ENCODE measurements at places on chromosomes 2 and 18. TPM values are rescaled to one million over a fixed set of nuclear protein-coding genes. Genes with fewer than 3 reads are reported as not detected.

- no peak overlapping the region for H3K4me3 ChIP-seq
- H3K27ac ChIP-seq = no peak overlapping the region
- no peak for DNase-seq
Observed at GRCh38 chr18:47844828-47845498, 85.5 kb downstream of the SMAD2 start.

DNA sequence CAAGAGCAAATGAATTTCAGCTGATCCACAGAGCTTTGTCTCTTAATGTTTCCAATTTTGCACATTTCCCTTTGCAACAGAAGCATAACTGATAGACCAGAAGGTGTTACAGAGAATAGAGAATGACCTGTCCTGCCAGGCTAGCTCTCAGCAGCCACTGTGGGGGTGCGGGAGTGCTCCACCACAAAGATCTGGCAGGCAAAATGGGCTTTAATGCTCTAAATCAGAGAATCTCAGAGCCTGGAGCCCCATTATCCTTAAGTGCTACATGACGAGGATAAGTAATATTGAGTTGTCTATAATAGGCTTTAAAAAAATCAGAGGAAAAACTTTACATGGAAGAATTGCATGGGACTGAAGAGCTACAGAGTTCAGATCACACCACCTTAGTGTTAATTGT is 245.7 kb downstream of the PDE11A start:
- no peak for DNase-seq
- H3K27me3 ChIP-seq = no peaks in the 10 kb centered on the region
- H3K27ac ChIP-seq = no peak overlapping the region
- no peak overlapping the region for H3K4me3 ChIP-seq
- no peaks in the 10 kb centered on the region for H3K4me1 ChIP-seq

- no peak for DNase-seq
- no peak overlapping the region for H3K4me3 ChIP-seq
- no peaks in the 10 kb centered on the region for H3K36me3 ChIP-seq
- no peaks in the 10 kb centered on the region for H3K4me1 ChIP-seq
- no peak overlapping the region for H3K27ac ChIP-seq
Observed at GRCh38 chr2:15980605-15981098, 40.3 kb downstream of the MYCN start.

- H3K4me1 ChIP-seq = peaks cover 42% of the 10 kb centered on the region
- H3K36me3 ChIP-seq = no peaks in the 10 kb centered on the region
- H3K27me3 ChIP-seq = no peaks in the 10 kb centered on the region
Observed at GRCh38 chr2:120934574-120935338, 199.1 kb downstream of the GLI2 start.

DNA sequence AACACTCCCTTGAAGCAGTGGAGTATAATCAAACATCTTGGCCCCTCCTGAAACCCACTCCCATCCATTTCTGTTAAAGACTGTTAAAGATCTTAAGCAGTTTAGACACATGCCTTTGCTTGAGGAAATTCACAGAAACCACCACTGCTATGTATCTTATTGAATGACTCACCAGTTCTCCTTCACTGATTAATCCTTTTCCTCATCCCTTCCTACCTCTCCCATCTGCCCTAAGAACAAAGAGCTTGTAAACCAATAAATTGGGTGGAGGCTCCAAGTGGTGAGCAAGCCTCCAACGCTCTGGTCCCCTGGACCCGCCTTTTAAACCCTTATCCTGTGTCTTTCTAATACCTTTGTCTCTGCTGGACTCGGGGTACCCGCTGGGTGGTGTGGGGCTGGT is 746.1 kb downstream of the LRP1B start:
- no peak overlapping the region for H3K27ac ChIP-seq
- H3K4me3 ChIP-seq = no peak overlapping the region

GRCh38 chr2:25098056-25098455 is 56.2 kb downstream of the EFR3B start:
- no peak overlapping the region for H3K27ac ChIP-seq
- H3K4me1 ChIP-seq = peaks cover 7% of the 10 kb centered on the region
- no peak for DNase-seq
- no peaks in the 10 kb centered on the region for H3K36me3 ChIP-seq
- H3K27me3 ChIP-seq = no peaks in the 10 kb centered on the region

- no peak for DNase-seq
- H3K4me3 ChIP-seq = no peak overlapping the region
- no peaks in the 10 kb centered on the region for H3K36me3 ChIP-seq
- no peaks in the 10 kb centered on the region for H3K27me3 ChIP-seq
- H3K4me1 ChIP-seq = no peaks in the 10 kb centered on the region
Observed at GRCh38 chr2:196238836-196239380, 67.5 kb upstream of the STK17B start.

- H3K27ac ChIP-seq = no peak overlapping the region
- H3K4me1 ChIP-seq = no peaks in the 10 kb centered on the region
- H3K36me3 ChIP-seq = no peaks in the 10 kb centered on the region
- H3K4me3 ChIP-seq = no peak overlapping the region
- H3K27me3 ChIP-seq = no peaks in the 10 kb centered on the region
- DNase-seq = no peak
Observed at GRCh38 chr18:37669991-37670534, 104.5 kb upstream of the CELF4 start.

DNA sequence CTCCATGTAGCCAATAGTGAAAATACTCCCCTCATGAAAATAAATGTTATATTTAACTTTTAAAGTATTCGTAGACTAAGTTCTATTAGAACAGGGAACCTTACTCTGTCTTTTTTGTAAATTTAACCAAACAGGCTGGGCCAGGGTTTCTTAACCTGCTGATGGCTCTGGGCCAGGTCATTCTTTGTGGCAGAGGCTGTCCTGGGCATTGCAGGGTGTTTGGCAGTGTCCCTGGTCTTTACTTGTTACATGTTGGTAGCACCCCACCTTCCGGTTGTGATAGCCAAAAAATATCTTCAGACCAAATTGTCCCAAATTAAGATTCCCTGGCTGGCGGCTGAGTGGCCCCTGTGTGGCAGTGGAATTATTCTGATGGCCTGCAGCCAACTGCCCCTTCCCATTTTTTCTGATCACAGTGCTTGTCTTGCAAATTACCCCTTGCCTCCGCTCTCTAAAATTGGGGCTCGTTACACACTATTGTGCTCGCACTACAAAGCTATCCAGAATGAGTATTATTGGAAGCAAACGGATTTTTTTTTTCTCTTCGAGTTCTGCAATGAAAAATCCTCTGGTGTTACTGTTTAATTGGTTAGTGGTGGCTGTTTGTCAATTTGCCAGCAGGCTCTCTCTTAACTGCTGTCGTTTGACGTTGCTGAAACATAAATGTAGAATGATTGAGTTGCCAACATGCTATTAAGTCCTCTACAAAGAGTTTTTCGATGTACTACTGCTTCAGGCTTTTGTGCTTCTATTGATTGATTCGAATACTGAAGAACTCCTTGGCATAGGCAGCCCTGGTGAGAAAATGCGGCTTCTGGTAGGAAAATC is 216.9 kb downstream of the SH3RF3 start:
- no peak overlapping the region for H3K4me3 ChIP-seq
- no peaks in the 10 kb centered on the region for H3K27me3 ChIP-seq
- no peak overlapping the region for H3K27ac ChIP-seq

GRCh38 chr2:203418271-203418670 is 90.1 kb downstream of the ABI2 start:
- no peak overlapping the region for H3K4me3 ChIP-seq
- no peak overlapping the region for H3K27ac ChIP-seq
- no peaks in the 10 kb centered on the region for H3K27me3 ChIP-seq

GRCh38 chr18:62085756-62086155 is 101.1 kb downstream of the PIGN start:
- H3K4me1 ChIP-seq = no peaks in the 10 kb centered on the region
- no peak overlapping the region for H3K27ac ChIP-seq
- no peak for DNase-seq
- no peaks in the 10 kb centered on the region for H3K36me3 ChIP-seq
- no peaks in the 10 kb centered on the region for H3K27me3 ChIP-seq
- H3K4me3 ChIP-seq = no peak overlapping the region

DNA sequence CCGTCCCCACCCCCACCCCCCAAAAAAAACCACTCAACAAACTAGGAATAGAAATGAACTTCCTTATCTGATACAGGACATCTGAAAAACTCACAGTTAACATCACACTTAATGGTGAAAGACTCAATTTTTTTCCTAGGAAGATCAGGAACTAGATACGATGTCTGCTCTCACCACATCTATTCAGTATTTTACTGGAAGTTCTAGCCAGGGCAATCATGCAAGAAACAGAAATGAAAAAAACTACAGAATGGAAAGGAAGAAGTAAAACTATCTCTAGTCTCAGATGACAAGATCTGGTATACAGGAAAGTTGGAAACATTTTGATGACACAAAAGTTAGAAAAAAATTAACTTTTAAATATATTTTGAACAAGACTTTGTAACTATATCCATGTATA is 114.4 kb upstream of the FZD5 start:
- no peaks in the 10 kb centered on the region for H3K27me3 ChIP-seq
- no peaks in the 10 kb centered on the region for H3K4me1 ChIP-seq
- DNase-seq = no peak
- H3K27ac ChIP-seq = no peak overlapping the region

- no peaks in the 10 kb centered on the region for H3K27me3 ChIP-seq
- H3K4me1 ChIP-seq = no peaks in the 10 kb centered on the region
- H3K4me3 ChIP-seq = no peak overlapping the region
- H3K36me3 ChIP-seq = no peaks in the 10 kb centered on the region
- no peak for DNase-seq
Observed at GRCh38 chr18:63508596-63508995, 31.8 kb downstream of the SERPINB5 start.

DNA sequence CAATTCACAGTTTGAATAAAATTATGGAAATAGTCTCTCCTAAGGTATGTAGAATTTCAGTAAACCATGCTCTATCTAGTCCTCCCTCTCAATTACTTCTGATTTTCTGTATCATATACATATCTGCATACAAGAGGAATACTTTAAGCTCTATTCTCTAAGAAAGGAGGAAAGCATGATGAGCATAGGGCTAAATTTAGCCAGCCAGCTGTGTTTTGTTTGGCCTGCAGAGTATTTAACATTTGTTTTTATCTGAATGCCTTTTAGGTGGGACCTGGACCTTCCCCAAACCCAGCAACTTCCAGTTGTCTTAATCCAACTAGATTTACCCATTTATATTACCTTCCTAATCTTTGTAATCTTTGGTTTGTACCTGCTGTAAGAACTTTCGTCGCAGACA is 42.2 kb upstream of the FAM117B start:
- peaks cover 2% of the 10 kb centered on the region for H3K4me1 ChIP-seq
- H3K36me3 ChIP-seq = no peaks in the 10 kb centered on the region
- H3K4me3 ChIP-seq = no peak overlapping the region
- DNase-seq = no peak

DNA sequence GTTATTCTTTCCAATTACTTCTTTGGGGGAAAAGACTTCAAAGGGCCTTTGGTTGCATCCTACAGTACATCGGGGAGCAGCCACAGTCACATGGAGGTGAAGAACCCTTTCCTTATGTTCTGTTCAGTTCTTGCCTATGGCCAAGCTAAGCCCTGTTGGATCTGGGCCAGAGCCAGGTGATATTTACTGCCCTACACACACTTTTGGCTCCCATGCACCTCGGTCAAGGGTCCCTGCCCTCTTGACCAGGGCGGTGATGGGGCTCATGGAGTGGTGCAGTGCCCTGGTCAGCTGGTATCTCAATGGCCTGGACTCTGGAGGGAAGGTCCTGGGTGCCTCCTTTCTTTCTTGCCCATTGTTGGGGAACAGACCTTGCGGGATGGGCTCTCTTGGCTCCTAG is 98.7 kb downstream of the VAPA start:
- H3K4me1 ChIP-seq = peaks cover 12% of the 10 kb centered on the region
- no peaks in the 10 kb centered on the region for H3K27me3 ChIP-seq
- no peaks in the 10 kb centered on the region for H3K36me3 ChIP-seq

DNA sequence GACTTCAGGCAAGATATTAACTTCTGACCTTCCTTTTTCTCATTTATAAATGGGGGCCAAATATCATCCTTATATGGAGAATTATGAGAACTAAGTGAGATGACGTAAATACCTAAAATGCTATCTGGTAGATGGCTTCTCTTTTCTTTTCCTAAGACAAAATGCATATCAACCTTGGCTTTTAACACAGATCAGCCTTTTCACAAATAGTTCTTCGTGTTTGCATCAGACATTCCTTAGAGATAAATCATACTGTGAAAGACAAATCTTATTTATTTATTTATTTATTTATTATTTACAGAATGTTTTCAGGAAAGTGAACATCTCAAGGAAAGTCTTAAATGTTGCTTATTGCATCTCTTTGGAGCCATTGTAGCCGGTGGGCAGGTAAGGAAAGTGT is 62.8 kb downstream of the NBEAL1 start:
- H3K27ac ChIP-seq = no peak overlapping the region
- H3K36me3 ChIP-seq = no peaks in the 10 kb centered on the region
- H3K27me3 ChIP-seq = no peaks in the 10 kb centered on the region
- no peak overlapping the region for H3K4me3 ChIP-seq
- no peak for DNase-seq
- H3K4me1 ChIP-seq = no peaks in the 10 kb centered on the region

DNA sequence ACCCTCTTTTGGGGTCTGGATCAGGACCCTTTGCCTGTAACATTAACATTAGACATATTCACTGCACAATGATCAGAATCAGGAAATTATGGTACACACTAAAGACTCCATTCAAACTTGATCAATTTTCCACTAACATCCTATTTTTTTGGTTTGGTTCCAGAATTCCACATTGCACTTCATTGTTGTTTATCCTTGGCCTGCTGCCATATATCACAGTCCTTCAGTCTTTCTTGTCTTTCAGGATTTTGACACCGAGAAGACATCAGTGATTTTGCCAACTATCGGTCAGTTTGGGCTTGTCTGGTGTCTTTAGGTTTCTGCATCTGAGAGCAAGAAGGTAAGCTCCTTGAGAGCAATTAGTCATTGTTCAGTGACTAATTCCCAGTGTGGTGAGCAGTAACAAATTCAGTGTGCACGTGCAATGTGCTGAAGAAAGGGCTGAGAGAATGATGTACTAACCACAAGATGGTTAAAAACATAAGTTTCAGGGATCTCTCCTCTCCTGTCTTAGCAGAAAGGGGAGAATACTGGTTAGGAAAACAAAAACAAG is 23.5 kb downstream of the MARCHF4 start:
- H3K4me3 ChIP-seq = no peak overlapping the region
- no peak for DNase-seq
- no peaks in the 10 kb centered on the region for H3K36me3 ChIP-seq
- H3K27me3 ChIP-seq = no peaks in the 10 kb centered on the region

- H3K27me3 ChIP-seq = no peaks in the 10 kb centered on the region
- peaks cover 12% of the 10 kb centered on the region for H3K4me1 ChIP-seq
- no peak for DNase-seq
- no peak overlapping the region for H3K4me3 ChIP-seq
- no peak overlapping the region for H3K27ac ChIP-seq
- H3K36me3 ChIP-seq = no peaks in the 10 kb centered on the region
Observed at GRCh38 chr2:105769504-105769903, 24.8 kb downstream of the NCK2 start.

- H3K27ac ChIP-seq = no peak overlapping the region
- H3K4me3 ChIP-seq = no peak overlapping the region
- H3K27me3 ChIP-seq = no peaks in the 10 kb centered on the region
- DNase-seq = no peak
- H3K4me1 ChIP-seq = no peaks in the 10 kb centered on the region
Observed at GRCh38 chr18:55088000-55088401, 128.7 kb upstream of the CCDC68 start.

RFTN2 gene
- total RNA-seq = 22.1 TPM

PLB1 gene
- 7.7 TPM for total RNA-seq

EGR4 gene
- not detected for total RNA-seq

CNGA3 gene
- not detected for total RNA-seq

DCC gene
- total RNA-seq = 0.15 TPM

KCNK3 gene
- 4.2 TPM for total RNA-seq

CRYGC gene
- total RNA-seq = not detected

Measured in ovary (tissue), 10 donors.